ENCODE measurements at places on chromosomes 13 and 19. TPM values are rescaled to one million over a fixed set of nuclear protein-coding genes. Genes with fewer than 3 reads are reported as not detected.

HSPB6 gene
- total RNA-seq: not detected

VSTM2B gene
- not detected for total RNA-seq

DLL3 gene
- total RNA-seq: 0.29 TPM

PDX1 gene
- total RNA-seq: not detected

STARD13 gene
- not detected for total RNA-seq

PRSS57 gene
- not detected for total RNA-seq

DNA sequence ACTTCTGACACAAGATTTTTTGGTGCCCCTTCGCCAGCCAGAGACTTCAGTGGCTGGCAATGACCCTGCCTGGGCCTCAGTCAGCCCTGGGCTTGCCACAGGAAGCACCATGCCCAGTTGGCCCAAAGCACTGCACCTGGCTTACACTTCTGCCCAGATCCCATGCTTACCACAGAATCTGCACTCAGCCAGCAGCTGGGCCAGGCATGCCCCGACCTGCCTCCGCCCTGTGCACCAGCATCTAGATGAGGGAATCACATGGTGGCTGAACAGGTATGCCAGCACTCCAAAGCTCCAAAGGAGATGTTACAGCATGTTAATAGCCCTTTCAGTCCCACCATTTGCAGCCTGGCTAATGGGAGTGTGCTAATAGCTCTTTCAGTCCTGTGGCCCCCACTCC is 690.9 kb downstream of the SLITRK6 start:
- H3K36me3 ChIP-seq: no peaks in the 10 kb centered on the region
- H3K4me3 ChIP-seq: no peak overlapping the region
- no peaks in the 10 kb centered on the region for H3K27me3 ChIP-seq
- no peaks in the 10 kb centered on the region for H3K4me1 ChIP-seq
- no peak overlapping the region for H3K27ac ChIP-seq
- no peak for DNase-seq

GRCh38 chr13:112210371-112210770 is 143.4 kb downstream of the SOX1 start:
- no peaks in the 10 kb centered on the region for H3K36me3 ChIP-seq
- peaks cover 14% of the 10 kb centered on the region for H3K27me3 ChIP-seq
- H3K27ac ChIP-seq: no peak overlapping the region
- H3K4me3 ChIP-seq: no peak overlapping the region
- DNase-seq: no peak
- H3K4me1 ChIP-seq: peaks cover 12% of the 10 kb centered on the region

DNA sequence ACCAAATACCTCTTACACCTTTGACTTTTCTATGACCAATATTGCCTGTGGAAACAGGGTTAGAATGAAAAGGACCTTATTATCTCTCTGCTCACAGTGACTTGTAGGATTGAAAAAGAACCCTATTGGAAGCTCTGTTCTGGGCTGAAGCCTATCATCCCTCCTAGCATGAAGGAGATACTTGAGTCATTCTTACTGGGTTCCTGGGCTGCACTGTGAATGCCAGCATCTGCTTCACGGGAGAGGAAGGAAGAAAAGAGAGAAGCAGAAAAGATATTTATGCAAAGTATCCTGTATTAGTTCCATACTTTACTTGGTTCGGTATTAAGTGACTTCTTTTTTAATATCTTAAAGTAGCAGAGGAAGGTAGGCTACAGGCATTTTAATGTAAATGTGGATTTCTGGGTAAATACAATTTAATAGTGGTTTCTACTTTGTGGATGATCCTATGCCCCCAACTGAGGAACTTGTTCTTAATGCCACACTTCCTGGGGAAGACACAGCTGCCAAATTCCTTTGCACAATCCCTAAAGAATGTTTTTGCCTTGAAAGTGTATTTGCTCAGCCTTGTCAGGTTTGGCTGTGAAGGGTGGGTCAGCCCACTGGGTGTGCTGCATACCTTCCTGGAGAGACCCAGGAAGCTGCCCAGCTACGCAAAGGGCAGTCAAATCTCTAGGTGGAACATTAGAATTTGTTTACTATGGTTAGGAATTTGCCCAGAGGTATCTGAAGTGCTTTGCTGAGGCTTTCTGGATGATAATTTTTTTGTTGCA is 13.7 kb upstream of the SCEL start:
- peaks cover 2% of the 10 kb centered on the region for H3K27me3 ChIP-seq
- no peaks in the 10 kb centered on the region for H3K4me1 ChIP-seq
- H3K36me3 ChIP-seq: no peaks in the 10 kb centered on the region
- no peak overlapping the region for H3K4me3 ChIP-seq

DNA sequence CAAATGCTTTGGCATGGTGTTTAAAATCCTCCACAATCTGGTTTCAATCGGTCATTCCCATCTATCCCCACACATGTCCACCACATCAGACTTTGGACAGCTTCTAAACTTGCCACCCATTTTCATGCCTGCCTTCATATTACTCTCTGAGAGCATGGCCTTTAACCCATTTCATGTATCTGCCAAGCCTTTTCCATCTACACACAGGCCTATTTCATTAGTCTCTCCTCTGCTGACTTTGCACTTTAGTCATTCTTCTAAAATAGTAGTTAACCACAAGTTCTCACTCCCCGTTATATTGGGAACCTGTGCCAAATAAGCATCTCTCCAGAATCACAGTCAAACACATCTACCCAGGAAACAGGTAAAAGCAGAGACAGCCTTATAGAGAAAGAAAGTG is 142.2 kb downstream of the MZT1 start:
- no peak overlapping the region for H3K4me3 ChIP-seq
- H3K4me1 ChIP-seq: no peaks in the 10 kb centered on the region
- no peak for DNase-seq
- no peaks in the 10 kb centered on the region for H3K36me3 ChIP-seq
- H3K27me3 ChIP-seq: no peaks in the 10 kb centered on the region
- H3K27ac ChIP-seq: no peak overlapping the region

DNA sequence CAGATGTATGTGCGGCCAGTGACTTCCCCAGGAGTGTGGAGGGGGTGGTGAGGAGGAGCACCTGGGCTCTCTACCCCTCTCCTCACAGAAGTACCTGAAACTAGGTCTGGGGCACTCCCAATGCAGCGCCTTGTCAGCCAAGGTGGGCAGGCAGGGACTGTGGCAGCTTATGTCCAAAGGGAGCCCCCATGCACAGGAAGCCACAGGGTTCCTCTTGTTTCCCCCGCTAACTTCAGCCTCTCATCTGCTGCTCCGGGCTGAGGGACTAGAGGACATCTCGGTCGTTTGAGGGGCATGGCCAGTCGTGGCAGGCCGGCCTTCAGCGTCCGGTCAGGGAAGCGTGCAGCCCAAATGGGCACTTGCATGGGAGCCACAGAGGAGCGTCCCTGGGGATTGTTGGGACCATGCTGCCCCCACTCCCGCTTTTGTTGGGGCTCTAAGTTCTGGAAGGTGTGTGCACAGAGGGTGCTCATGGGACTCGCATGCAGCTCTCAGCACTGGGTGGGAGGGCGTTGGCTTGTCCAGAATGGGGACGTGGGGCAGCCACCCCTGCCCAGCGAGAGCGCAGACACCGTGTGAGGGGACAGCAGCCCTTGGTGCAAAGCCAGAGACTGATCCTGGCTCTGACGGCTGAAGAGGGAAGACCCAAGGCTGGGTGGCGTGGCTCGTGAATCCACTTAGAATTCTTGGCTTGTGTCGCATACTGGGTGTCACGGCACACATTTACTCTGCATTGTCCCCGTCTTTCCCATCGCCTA is 16.6 kb upstream of the NPAS1 start:
- no peak overlapping the region for H3K4me3 ChIP-seq
- peaks cover 31% of the 10 kb centered on the region for H3K27me3 ChIP-seq
- no peak for DNase-seq
- H3K36me3 ChIP-seq: peaks cover 4% of the 10 kb centered on the region
- H3K27ac ChIP-seq: no peak overlapping the region

- no peak for DNase-seq
- no peaks in the 10 kb centered on the region for H3K4me1 ChIP-seq
- H3K27ac ChIP-seq: no peak overlapping the region
- H3K36me3 ChIP-seq: no peaks in the 10 kb centered on the region
- no peak overlapping the region for H3K4me3 ChIP-seq
Measured at GRCh38 chr13:61202042-61202441, 213.6 kb downstream of the PCDH20 start.

DNA sequence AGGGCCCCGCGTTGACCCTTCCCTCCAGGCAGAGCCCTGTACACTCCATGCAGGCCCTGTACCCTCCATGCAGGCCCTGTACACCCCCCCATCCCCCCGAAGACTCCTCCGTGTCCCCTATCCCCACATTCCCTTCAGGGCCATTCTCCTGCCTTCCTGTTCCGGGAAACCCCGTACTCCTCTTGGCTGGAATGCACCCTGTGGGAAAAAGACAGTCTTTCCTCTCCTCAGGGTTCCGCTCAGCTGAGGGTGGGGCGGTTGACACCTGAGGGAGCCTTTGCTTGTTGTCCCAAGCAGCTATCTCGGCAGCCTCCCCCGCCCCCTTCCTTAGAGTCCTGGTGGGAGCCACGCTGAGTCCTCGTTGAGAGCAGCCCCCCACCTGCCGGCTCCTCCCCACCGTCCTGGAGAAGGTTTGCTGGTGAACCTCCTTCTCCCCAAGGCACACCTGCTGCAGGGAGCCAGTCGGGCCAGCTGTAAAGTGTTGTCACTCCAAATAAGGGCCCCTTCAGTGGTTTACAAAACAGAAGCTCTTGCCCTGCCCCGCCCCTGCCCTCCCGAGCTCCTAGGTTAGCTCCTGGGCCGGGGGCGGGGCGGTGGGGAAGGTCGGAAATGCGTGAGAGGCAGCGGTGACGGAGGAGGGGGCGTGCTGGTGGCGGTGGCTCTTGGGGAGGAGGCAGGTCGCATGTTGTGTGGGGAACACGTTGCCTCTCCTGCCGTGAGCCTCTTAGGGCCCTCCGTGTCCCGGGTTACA is 1.5 kb downstream of the GNA11 start:
- no peak overlapping the region for H3K27ac ChIP-seq
- peaks cover 37% of the 10 kb centered on the region for H3K27me3 ChIP-seq
- H3K4me1 ChIP-seq: peaks cover 19% of the 10 kb centered on the region

DNA sequence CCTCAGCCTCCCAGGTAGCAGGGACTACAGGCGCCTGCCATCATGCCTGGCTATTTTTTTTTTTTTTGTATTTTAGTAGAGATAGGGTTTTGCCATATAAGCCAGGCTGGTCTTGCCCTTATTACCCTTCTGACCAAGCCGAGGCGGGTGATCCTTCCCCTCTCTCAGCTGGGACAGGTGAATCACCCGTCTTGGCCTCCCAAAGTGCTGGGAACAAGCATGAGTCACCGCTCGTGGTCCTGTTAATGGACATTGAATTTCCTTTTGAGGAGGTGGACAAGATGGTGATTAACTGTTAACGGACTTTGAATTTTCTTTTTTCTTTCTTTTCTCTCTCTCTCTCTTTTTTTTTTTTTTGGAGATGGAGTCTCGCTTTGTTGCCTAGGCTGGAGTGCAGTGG is 10.6 kb downstream of the CD70 start:
- H3K36me3 ChIP-seq: peaks cover 3% of the 10 kb centered on the region
- H3K27ac ChIP-seq: no peak overlapping the region
- peaks cover 3% of the 10 kb centered on the region for H3K27me3 ChIP-seq
- no peak overlapping the region for H3K4me3 ChIP-seq

GRCh38 chr19:2554856-2555255 is 78.9 kb downstream of the GADD45B start:
- DNase-seq: no peak
- no peak overlapping the region for H3K4me3 ChIP-seq
- H3K36me3 ChIP-seq: no peaks in the 10 kb centered on the region
- peaks cover 68% of the 10 kb centered on the region for H3K4me1 ChIP-seq
- H3K27ac ChIP-seq: peak overlapping the region; percentile 30

GRCh38 chr13:114065926-114066774 is 66.3 kb downstream of the RASA3 start:
- DNase-seq: peak; percentile 44
- peak overlapping the region; percentile 73 for H3K4me3 ChIP-seq
- peak overlapping the region; percentile 92 for H3K27ac ChIP-seq
- H3K27me3 ChIP-seq: no peaks in the 10 kb centered on the region
- peaks cover 53% of the 10 kb centered on the region for H3K4me1 ChIP-seq
- H3K36me3 ChIP-seq: peaks cover 15% of the 10 kb centered on the region

DNA sequence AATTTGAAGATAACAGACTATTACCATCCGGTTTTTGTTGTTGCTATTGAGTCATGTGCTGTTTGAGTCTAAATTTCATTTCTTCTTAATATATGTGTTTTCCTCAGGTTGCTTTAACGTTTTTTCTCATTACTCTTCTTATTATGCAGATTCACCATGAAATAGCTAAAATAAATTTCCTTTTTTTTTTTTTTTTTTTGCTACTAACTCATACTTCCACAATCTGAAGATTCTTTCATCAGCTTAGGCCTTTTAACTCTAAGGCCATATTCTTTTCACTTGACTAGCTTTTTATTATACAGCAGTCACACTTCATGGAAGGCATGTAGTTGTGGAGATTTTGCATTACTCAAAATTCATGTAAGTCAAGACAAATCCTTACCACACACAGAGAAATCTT is 23.9 kb upstream of the RCBTB2 start:
- H3K36me3 ChIP-seq: peaks cover 63% of the 10 kb centered on the region
- no peak overlapping the region for H3K4me3 ChIP-seq
- no peak for DNase-seq
- H3K4me1 ChIP-seq: peaks cover 37% of the 10 kb centered on the region
- H3K27me3 ChIP-seq: peaks cover 7% of the 10 kb centered on the region
- no peak overlapping the region for H3K27ac ChIP-seq

DNA sequence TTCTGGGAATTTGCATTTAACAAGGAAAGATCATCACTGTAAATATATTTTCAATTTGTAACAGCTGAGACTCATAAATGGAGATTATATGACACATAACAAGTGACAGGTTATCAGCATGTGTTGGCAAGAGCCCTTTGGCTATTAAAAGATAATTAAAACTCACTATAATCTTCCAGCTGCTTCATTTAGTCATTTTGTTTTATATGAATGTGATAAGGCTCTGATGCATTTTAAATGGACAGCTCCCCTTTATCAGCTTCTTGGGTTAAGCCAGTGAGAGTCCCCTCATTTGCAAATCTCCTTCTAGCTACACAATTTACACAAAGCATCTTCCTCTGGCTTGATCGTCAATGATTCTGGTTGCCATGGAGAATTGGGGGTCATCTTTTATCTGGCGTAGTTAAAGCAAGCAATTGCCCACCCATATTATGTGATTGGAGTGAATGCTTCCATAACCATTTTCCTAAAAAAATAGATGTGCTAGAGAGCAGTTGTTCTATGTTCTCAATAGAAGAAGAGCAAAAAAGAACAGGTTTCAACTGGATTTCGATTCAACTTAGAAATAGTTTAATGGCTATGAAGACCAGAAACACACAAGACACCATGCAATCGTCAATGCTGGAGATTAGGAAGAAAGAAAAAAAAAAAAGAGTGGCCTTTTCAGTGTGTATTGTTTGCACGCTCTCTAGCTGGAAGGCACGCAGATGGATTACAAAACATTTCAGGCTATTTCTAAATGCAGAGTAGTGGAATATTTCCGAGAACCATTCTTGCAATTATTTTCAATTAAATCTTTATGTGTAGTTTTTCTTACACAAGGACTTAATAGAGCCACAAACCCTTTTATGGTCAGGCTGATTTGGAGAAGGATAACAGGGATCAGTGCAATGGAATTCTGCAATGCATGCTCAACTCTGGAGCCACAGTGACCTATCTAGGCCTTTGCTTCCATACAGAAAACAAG is 27.4 kb downstream of the STARD13 start:
- H3K4me3 ChIP-seq: no peak overlapping the region
- DNase-seq: no peak
- H3K4me1 ChIP-seq: no peaks in the 10 kb centered on the region
- no peak overlapping the region for H3K27ac ChIP-seq
- no peaks in the 10 kb centered on the region for H3K36me3 ChIP-seq

GRCh38 chr19:44607049-44607448 is 6.3 kb upstream of the IGSF23 start:
- H3K36me3 ChIP-seq: no peaks in the 10 kb centered on the region
- peak; percentile 22 for DNase-seq
- peak overlapping the region; percentile 1 for H3K27ac ChIP-seq
- H3K4me1 ChIP-seq: peaks cover 13% of the 10 kb centered on the region

GRCh38 chr13:114126789-114127472 is 5.5 kb downstream of the RASA3 start:
- H3K27ac ChIP-seq: peak overlapping the region; percentile 79
- H3K4me1 ChIP-seq: peaks cover 76% of the 10 kb centered on the region
- peaks cover 3% of the 10 kb centered on the region for H3K27me3 ChIP-seq
- no peak overlapping the region for H3K4me3 ChIP-seq
- DNase-seq: no peak

Measured in activated CD8-positive, alpha-beta T cell treated with anti-CD3 and anti-CD28 coated beads, Interleukin-2, amount 10 ng/mL, durations not matched to agents 7 days and 5 days (primary cell).